ENCODE measurements at places on chromosomes 6 and 20.

- DNase-seq: no peak
These were observed 56.8 kb downstream of the CEBPB start for GRCh38 chr20:50247196-50248094.

DNA sequence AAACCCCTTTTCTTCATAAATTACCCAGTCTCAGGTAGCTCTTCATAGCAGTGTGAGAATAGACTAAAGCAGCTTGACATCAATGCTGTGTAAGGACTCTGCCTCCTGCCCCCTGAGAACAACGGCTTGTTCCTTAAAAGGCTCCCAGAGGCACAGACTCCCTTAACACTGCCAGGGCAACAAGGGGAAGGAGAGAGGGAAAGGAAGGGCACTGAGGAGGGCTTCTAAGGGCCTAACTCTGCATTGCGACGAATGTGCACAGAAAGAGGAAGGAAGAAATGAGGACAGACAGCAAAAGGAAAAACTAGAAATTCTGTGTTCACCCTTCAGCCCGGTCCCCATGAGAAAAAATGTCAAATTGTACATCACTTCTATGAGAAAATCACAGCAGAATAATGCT is 74.0 kb downstream of the AGPAT4 start:
- DNase-seq: no peak

GRCh38 chr6:167798453-167798852 is 28.3 kb upstream of the AFDN start:
- DNase-seq: no peak

- no peak for DNase-seq
These were observed 129.8 kb upstream of the GJE1 start for GRCh38 chr6:142002825-142003405.

- DNase-seq: no peak
These were observed 30.2 kb upstream of the FOXP4 start for GRCh38 chr6:41515995-41516394.

DNA sequence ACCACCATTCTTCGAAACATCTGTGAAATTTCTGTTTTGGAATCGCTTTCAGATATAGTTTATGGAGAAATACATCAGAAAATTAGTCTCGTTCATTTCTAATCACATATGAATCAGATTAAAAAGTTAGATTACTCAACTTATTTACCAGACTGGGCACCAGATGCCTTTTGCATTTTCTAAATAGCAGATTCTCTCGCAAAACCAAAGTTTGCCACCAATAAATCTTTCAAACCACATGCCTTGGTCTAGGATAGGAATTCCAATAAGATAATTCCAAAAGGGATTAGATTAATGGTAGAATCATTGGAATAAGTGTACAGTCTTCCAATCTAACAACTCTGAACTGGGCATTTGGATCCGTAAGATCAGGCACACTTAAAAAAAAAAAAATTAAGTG is 160.4 kb upstream of the TAB2 start:
- no peak for DNase-seq

DNA sequence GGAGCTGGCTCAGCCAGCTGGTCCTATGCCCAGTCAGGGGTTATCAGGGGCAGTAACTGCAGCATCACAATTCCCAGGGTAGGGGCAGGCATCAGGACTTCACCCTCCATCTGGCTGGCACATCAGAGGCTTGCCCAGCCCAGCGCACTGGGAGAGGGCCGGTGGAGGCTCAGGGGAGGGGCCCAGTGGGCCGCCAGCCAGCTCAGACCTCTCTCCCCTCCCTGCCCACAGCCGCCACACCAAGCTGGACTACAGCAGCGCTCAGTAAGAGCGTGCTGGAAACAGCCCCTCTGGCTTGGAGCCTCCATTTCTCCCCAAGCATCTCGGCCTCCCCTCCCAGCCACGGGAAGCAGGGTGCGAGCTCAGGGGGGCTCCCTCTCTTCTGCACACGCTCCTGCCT is 22.0 kb downstream of the ADA start:
- no peak for DNase-seq

GRCh38 chr6:51619042-51619799 is 468.2 kb downstream of the PKHD1 start:
- DNase-seq: no peak
